ENCODE measurements at places on chromosomes 12 and 14.
A peak's percentile ranks its signal among the peaks of the same experiment; 100 is the strongest.

GRCh38 chr12:44464180-44464579 lies 411.9 kb downstream of the NELL2 start:
- no peak for DNase-seq

GRCh38 chr12:113039911-113040445 lies 16.6 kb upstream of the DTX1 start:
- no peak for DNase-seq

DNA sequence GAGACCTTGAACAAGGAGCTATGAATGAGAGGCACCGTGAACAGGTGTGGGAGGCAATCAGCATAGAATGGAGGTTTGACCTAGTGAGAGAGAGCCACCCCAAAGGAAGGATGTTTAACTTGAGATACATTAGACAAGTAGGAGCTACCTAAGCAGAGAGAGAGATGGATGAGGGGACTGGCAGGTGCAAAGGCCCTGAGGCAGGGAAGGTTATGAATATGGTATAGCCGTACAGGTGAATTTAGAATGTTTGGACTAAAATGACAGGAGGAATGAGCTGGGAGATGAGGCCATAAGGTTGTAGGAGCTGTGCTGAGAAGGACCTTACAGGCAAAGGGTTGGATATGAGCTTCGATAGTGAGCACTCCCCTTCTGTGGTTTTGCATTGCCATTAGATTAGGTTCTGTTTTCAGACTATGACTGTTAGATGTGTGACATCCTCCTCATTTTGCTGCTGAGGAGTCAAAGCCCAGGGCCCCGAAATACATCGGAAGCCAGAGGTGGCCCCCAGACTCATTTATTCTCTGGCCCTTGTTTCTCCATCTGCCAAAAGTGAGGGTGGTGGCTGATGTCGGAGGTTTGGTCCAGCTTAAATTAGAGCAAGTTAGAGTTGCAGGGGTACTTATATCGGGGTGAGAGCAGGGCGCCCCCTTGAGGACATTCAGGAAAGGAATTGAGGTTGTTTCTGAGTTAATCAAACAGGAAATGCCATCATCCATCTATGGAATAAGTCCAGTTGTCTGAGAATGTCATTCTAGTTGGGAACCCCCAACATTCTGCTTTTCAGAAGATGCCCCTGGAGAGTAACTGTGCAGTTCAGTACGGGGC lies 29.4 kb downstream of the SLC24A4 start:
- no peak for DNase-seq

GRCh38 chr12:15720295-15720694 lies 68.9 kb downstream of the EPS8 start:
- no peak for DNase-seq

GRCh38 chr14:60183741-60184140 lies 18.5 kb upstream of the DHRS7 start:
- peak; percentile 10 for DNase-seq

GRCh38 chr12:2160043-2160442 lies 107.3 kb downstream of the CACNA1C start:
- DNase-seq, result no peak

DNA sequence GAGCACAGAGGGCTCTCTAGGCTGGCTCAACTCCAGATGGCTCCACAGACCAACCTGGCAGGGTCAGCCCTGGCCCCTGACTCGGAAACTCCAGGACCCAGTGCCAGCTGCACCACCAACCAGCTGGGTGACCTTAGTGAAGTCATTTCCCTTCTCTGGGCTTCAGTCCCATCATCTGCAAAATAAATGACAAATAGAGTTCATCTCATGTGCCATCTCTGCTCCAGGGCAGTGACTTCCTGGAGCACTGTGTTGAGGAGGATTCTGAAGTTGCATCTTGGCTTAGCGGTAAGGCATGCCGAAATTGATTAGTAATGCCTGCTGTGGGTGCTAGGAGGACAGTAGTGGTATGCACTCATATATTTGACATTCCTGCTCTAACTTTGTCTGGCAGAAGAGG lies 31.5 kb downstream of the DTX1 start:
- no peak for DNase-seq

DNA sequence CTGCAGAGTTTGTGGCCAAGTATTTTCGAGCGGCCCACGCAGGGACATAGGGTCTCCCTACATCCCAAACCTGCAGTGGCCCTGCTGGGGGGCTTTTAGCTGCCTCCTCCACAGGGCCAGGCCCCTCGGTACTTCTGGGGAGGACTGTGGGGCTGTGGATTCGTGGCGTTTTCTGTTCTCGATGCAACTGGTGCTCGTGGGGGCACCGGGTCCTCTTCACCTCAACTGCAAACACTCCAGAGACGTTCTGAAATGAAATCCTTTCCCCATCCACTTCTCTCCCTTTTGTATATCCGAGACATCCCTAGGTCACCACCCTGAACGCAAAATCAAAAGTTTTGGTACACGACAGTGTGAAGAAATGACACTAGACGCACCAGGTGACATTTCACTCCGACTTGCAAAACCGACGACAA lies 2.3 kb downstream of the RFX4 start:
- no peak for DNase-seq

GRCh38 chr12:50103767-50104321 lies at the start of gene GPD1:
Gene GPD1, plus strand, starts transcription at chr12:50104008. Its CDS starts 43 bp downstream, at chr12:50104051.
- DNase-seq, result no peak

DNA sequence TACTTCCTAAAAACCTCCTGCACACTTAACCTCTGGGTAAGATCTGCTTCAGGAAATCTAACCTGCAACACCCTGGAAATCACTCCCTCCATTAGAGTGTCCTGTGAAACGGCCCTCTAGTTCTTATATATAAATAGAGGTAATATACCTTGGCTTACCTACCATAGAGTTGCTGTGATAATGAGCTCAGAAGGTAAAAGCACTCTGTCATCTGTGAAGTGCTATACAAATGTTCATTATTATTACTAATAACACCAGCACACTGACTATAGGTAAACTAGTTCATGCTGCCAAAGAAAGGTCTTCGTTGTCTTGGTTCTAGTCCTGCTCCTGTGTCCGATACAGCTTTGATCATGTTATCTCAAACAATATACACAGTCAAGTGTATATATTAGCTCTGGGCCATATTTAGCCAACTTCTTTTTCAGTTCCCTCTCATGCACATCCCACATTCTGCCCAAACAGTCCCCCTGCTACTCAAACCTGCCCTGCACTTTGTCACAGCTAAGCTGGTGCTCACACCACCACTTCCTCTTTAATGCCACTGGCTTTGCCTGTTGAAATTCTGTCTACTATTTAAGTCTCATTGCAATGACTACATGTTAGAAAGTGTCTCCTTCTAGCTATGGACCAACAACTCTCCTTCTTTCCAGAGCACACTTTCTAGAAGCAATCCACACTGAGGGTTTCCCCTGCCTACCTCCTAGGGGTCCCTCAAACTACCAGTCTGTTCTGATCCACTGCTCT lies 5.1 kb downstream of the E2F7 start:
- no peak for DNase-seq

GRCh38 chr12:121065345-121065744 lies 26.3 kb upstream of the OASL start:
- no peak for DNase-seq

DNA sequence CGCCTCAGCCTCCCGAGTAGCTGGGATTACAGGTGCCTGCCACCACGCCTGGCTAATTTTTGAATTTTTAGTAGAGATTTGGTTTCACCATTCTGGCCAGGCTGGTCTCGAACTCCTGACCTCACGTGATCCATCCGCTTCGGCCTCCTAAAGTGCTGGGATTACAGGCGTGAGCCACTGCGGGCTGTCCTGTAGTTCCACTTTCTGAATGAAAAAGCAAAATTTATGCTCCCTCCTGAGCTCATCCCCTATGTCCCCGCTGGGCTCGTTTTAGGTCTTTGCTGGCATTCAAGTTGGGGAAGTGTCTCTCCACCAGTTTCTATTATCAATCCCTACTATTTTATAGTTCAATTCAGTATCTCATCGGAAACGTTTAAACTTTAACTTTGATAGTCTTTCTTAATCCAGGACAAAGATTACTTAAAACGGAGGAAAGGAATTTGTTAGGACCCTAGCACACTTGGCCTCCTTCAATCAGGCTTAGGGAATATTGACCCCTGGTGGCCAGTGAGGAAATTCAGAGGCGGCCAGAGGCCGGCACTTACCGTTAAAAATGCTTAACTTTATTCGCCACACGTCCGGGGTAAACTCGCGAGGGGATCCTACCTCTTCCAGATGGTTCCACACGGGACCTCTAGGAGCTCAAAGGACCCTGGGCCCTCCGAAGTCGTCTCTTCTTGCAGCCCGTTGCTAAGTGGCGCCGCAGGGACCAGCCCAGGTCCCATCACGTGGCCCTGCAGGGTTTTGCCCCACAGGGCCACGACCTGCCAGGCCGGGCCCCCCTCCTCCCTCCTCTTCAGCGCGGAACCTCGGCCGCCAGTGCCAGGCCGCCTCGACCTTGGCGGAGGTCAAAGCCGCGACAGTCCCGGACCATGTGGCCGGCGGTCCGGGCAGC lies 11.4 kb upstream of the DNAL1 start:
- DNase-seq, result peak; percentile 54

GRCh38 chr12:59637692-59638070 lies 41.9 kb downstream of the SLC16A7 start:
- no peak for DNase-seq

DNA sequence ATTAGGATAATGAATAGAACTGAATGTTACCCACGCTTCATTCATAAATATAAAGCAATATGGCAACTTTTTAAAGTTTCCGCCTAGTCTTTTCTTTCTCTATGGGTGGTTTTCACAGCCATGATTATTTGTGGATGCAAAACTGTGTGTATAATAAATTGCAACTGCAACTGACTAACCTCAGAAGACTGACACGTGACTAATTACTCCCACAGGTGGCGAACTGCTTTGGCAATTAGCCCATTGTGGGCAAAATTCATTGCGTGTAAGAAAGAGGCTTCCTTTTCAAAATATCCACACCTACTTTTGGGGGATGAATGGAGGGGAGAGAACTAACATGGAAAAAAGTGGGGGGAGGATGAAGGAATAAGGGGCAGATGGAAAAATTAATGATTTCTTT lies 79.0 kb downstream of the SLC25A21 start:
- no peak for DNase-seq

- DNase-seq, result no peak
Measured at GRCh38 chr14:95769976-95770375, 56.1 kb upstream of the TCL1A start.

- DNase-seq, result peak; percentile 5
Measured at GRCh38 chr12:42935756-42936155, 346.2 kb upstream of the PRICKLE1 start.

DNA sequence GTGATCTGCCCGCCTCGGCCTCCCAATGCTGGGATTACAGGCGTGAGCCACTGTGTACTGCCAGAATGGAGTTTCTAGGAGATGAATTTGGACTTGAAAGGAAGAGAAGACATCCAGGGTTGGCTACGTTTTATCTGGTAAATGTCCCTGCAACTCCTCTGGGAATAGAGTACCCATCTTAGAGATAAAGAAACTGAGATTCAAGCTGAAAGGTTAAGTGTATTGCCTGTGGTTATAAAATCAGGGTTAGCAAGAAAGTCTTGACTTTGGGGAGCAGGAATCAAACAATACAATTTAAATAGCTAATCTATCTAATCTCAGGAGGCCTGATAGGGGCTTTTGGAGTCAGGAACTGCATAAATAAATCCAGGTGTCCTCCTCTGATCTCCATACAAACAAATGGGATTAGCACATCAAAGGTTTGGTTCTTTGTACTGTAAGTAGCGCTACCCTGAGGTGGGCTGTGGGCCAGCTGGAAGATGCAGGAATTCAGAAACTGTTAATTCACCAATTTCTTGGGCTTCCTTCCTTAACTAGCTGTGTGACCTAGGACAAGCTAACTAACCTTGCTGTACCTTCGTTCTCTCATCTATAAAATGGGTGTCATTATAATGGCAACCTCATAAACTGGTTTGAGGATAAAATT lies 45.1 kb downstream of the TBX3 start:
- no peak for DNase-seq

GRCh38 chr14:23567186-23568020 lies at the start of gene AP1G2:
Gene AP1G2, minus strand, starts transcription at chr14:23567791. Its CDS starts 477 bp downstream, at chr14:23567314.
- DNase-seq, result peak; percentile 15

DNA sequence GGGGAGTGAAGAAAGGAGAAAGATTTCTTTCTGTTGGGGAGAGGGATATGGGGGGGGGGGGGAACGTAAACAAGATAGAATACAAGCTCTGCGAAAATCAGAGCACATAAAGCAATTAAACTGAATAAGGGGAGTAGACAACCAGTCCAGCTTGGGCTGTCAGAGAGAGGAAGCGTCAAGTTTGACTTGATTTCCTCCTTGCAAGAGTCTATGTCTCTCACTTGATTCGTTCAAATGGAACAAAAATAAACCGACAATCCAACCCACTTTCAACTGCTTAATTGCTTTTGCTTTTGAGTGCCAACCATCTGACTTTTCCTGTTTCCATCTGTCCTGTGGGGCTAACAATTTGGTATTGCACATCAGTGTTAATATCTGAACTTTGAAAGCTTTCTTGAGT lies 942 bp downstream of the SYT1 start:
- no peak for DNase-seq

GRCh38 chr12:92562063-92562734 lies 140.6 kb upstream of the PLEKHG7 start:
- DNase-seq, result no peak

GRCh38 chr14:52395728-52396127 lies 81.6 kb downstream of the PTGER2 start:
- DNase-seq, result no peak

DNA sequence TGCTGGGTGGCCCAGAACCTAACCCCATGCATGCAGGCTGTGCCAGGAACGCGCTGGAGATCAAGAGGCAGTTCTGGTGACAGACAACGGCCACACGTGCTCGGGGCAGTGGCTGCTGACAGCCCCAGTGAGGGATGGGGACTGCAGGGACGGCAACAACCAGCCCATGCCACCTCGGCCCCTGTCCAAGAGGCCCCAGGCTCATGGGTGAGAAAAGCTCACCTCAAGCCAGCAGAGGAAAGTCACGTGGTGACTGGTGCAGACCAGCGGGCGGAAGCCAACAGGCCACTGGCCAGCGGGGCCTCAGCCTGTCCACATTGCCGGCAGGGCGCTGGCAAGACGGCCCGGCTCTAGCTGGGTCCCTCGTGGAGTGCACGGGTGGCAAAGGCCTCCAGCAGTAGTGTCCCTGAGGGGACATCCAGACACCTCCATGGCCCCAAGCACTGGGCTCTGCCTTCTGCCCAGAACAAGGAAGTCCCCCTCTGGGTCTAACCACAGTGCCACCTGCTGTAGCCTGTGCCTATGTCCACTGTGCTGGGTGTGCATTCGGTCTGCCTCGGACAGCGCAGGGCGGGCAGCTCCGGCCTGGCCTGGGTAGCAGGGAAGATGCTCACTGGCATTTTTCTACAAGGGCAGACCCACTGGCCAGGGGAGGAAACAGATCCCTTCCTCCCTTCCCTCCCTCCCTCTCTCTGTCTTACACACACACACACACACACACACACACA lies 134.1 kb downstream of the NCOR2 start:
- DNase-seq, result no peak

- DNase-seq, result no peak
Measured at GRCh38 chr12:76690921-76691700, 72.8 kb upstream of the ZDHHC17 start.

GRCh38 chr12:93378998-93379325 lies 1.2 kb downstream of the NUDT4 start:
- no peak for DNase-seq
